SJSA1 (cell line): ENCODE measurements at places on chromosomes 6 and 20. TPM values are rescaled to one million over a fixed set of nuclear protein-coding genes. Genes with fewer than 3 reads are reported as not detected.

GRCh38 chr6:16512544-16513290, 248.5 kb downstream of the ATXN1 start:
- DNase-seq = no peak

GRCh38 chr6:93317592-93317991, 101.8 kb downstream of the EPHA7 start:
- no peak for DNase-seq

GRCh38 chr20:36848078-36848660, 27.8 kb upstream of the TLDC2 start:
- DNase-seq = peak; percentile 89

DNA sequence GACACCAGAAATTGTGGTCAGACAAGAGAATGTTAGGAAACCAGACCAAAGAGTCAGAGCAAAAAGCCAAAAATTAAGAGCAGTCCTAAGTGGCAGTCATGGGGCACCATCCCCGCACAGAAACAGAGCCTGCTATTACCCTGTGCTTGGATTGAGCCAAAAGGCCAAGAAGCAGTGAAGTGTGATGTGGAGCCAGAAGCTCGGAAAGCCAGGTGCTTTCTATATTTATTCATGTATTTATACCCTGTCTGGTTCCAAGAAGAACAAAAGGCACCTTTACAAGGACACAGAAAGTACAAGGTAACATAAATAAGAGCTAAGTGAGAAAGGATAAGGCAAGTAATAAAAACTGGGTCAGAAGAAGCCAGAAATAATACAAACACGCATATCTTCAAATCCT, 336.2 kb upstream of the CNR1 start:
- DNase-seq = no peak

Gene SPEF1
- total RNA-seq = not detected in 2 replicates

Gene THBS2
- not detected in 2 replicates for total RNA-seq

DNA sequence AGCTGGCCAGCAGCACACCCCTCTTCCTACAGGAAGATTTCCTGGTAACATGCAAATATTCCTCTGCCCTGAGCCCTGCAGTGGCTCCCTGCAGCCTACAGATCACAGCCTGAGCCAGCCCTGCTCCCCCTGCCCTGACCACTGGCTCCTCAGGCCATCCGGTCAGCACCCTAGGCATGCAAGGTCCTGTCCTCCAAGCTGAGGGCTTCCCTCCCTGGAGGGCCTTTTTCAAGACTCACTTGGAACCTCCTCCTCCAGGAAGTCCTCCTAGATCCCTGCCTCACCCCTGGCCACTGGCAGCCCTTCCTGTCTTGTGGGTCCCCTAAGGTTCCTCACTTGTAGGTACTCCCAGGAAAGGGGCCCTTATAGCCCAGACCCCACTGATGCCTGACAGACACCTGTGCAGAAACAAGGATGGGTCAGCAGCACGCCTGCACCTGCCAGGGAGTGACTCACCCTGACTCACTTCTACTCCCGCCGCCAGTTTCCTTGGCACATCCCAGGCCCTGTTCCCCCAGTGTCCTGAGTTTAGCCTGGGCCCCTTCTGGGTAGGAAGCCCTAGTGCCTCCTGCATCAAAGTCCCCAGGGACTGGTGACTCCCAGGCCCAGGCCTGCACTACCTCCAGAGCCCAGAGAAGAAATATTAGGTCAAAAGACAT, 3.2 kb downstream of the SLC4A11 start:
- no peak for DNase-seq

Gene PRR18
- 0.76 and 1.0 TPM in 2 replicates for total RNA-seq

Gene TTK
- 82.3 and 112 TPM in 2 replicates for total RNA-seq

- no peak for DNase-seq
Measured at GRCh38 chr6:130913120-130913519, 85.9 kb downstream of the SMLR1 start.

DNA sequence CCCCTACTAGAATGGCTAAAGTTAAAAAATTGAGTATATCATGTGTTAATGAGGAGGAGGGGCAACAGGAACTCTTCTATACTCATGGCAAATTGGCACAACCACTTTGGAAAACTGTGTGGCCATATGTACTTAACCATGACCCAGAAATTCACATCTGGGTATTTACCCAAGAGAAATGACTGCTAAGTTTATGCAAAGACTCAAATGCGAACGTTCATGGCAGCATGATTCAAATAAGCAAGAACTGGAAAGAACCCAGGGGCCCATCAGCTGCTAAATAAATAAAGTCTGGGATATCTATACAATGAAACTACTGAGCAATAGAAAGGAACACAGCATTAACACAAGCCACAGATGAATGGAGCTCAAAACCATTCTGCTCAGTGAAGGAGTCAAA, 107.6 kb downstream of the MYLK4 start:
- DNase-seq = no peak

Gene CD24
- 299 and 431 TPM in 2 replicates for total RNA-seq
